NCI-H146 (cell line): ENCODE measurements at places on chromosomes 4 and X.

DNA sequence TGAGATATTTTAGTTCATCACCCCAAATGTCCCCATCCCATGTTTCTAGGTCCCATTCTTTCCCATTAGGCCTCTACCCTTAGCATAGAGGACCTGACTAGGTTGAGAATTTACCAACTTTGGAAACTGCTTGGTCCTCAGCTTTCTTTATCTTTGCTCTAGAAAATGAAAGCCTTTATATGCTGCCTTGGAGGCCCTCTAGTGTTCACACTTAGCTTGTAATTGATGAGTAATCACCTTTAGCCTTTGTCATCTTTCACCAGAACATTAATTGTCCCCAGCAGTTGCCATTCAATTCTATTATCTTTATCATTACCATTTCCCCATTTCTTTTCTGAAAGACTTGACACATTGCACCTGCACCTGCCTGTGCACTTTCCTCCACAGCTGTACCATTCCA is 589.2 kb upstream of the NR3C2 start:
- DNase-seq, result no peak

- no peak for DNase-seq
Measured at GRCh38 chrX:124239911-124240310, 92.5 kb upstream of the TEX13D start.

DNA sequence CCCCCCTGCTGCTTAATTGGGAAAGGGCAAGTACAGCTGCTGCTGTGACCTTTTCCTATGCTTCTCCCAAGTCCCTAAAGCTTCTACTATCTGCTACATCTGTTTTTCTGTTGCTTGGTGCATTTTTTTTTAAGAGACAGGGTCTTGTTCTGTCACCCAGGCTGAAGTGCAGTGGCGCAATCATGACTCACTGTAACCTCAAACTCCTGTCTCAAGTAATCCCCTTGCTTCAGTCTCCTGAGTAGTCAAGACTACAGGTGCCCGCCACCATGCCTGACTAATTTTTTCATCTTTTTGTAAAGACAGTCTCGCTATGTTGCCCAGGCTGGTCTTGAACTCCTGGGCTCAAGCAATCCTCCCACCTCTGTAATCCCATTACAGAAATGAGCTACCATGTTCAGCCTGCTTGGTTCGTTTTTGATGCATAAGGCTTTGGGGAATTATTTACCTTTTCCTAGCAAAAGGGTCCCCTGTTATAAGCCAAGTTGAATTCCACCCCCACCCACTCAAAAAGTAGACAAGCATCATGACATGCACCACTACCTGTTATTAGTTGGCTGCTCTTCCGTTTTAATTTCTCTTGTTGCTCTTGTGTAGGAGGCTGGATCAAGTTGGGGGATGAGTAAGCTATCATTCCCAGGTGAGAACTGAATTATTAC is 39.6 kb downstream of the DGKK start:
- no peak for DNase-seq

- DNase-seq, result no peak
Measured at GRCh38 chr4:37535872-37536271, 150.3 kb downstream of the RELL1 start.

DNA sequence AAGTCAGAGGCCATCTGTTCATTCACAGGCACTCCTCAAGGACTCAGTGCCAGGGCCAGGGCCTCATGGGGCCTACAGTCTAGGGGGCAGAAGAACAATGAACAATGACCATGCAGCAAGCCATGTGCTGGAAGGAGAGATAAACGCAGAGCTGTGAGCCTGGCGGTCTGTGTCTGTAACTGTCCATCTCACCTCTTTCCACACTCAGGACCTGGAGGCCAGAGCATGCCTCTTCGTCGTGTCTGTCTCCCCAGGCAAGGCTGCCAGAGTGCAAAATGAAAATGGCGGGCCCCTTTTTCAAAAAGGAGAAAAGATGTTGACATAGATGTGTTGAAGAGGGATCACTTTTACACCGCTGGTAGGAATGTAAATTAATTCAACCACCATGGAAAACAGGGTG is 78.5 kb downstream of the MSX1 start:
- no peak for DNase-seq

GRCh38 chrX:39766855-39767254 is 330.9 kb downstream of the BCOR start:
- DNase-seq, result no peak

GRCh38 chr4:144223661-144224060 is 83.1 kb upstream of the GYPA start:
- DNase-seq, result no peak

- no peak for DNase-seq
Measured at GRCh38 chrX:125170459-125170858, 149.2 kb upstream of the TEX13C start.

DNA sequence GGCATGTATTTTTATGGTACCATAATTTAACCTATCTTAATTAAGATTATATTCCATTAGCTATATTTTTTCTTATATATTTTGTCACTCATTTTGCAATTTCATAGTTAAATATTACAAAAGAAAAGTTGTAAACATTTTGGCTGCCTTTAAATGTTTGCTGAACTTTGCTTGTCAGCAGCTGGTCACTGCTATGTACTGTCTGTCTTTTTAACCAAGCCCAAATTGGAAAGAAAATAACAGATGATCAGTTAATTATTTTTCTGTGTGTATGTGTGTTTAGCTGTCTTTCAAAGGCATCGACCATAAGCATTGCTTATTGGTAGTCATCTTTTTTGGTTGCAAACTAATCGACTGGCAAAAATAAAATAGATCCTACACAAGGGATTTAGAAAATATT is 54.4 kb upstream of the SMAD1 start:
- no peak for DNase-seq

- no peak for DNase-seq
Measured at GRCh38 chrX:153408871-153409351, 2.4 kb upstream of the ZFP92 start.

- DNase-seq, result no peak
Measured at GRCh38 chr4:140223056-140223810, 69.2 kb upstream of the MAML3 start.

GRCh38 chr4:17283832-17284231 is 228.1 kb downstream of the QDPR start:
- DNase-seq, result no peak

DNA sequence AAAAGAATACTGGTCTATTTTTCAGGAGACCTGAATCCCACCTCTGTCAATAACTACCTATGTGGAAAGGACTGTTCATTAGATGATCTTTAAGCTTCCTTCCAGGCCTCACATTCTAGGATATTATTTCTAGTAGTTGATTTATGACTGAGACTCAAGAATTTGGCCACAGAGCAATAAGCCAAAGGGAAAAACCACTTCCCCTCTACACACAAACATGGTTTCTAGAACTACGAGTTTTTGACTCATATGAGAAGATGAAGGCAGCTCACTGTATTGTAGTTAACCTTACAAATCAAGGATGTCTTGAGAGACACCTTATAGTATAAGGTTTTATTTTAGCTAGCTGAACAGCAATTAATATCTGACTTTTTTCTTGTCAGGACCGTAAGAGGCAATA is 36.9 kb upstream of the GDPD2 start:
- DNase-seq, result no peak

DNA sequence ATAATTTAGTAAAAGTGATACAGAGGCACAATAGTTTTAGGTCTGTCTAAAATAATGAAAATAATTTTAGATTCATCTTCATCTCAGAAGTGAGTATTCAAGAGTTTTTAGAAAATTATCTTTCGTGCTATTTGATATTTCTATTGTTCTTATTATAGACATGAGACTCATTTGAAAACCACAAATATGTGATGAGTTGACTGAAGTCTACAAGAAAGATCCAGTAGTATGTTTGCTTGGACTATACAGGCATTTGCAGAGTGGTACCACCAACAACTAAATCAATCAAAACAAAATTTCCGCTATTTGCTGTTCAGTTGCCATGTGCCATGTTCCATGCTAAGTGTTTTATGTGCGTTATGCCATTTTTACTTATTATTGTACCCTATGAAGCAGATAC is 1318.5 kb downstream of the STIM2 start:
- DNase-seq, result no peak

- DNase-seq, result no peak
Measured at GRCh38 chrX:40262157-40263013, 164.6 kb upstream of the BCOR start.

DNA sequence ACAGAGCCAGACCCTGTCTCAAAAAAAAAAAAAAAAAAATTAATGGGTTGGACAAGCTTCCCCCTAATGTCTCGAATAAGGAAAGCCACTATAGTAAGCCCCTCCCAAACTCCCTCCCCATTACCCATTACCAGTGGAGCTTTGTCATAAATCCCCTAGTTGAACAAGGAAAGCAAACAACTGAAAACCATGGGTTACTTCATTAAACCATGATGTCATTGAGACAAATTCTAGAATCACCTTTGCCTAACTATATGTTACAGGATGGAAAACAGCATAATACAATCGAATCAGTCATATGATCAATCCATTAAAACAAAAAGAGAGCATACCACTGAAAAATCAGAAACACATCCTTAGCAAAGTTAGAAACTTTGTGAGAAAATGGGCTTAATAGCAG is 8.2 kb downstream of the ARAP2 start:
- DNase-seq, result no peak

- no peak for DNase-seq
Measured at GRCh38 chr4:7390906-7391636, 43.7 kb downstream of the PSAPL1 start.

- DNase-seq, result peak; percentile 2
Measured at GRCh38 chrX:70979136-70979762, 48.4 kb upstream of the SLC7A3 start.

DNA sequence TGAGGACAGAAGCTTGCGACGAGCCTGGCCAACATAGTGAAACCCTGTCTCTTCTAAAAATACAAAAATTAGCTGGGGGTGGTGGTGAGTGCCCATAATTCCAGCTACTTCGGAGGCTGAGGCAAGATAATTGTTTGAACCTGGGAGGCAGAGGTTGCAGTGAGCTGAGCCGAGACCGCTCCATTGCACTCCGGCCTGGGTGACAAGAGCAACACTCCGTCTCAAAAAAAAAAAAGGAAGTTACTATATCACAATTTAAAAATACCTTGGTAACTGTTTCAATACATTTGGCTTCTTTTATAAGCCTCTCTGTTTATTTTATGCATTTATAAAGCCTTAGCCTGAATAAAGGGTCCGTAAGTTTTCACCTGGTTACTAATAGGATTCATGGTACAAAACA is 46.6 kb upstream of the CHRNA9 start:
- no peak for DNase-seq

GRCh38 chr4:97475621-97476020 is 667.7 kb downstream of the STPG2 start:
- no peak for DNase-seq

GRCh38 chr4:10157478-10158332 is 41.1 kb upstream of the WDR1 start:
- DNase-seq, result peak; percentile 79

- DNase-seq, result no peak
Measured at GRCh38 chr4:24476282-24476681, 108.1 kb downstream of the DHX15 start.

DNA sequence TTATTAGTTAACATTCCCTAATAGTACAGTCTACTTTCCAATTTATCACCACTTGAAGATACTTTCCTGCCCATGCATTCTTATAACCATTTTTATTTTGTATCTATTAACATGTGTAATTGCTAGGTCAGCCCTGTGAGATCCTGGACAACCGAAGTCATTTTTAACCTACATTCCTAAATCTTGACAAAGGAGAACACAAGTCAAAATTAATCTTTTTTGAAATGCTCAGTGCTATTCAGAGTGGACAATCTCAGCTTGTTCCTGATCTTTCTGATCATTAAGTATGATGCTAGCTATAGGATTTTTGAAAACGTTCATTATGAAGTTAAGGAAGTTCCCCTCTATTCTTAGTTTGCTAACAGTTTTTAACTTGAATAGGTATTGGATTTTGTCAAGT is 37.5 kb downstream of the ANXA10 start:
- DNase-seq, result no peak

- DNase-seq, result peak; percentile 54
Measured at GRCh38 chrX:49269767-49270248, at the start of gene PPP1R3F. Gene PPP1R3F, plus strand, starts transcription at chrX:49269793. Its CDS starts 77 bp downstream, at chrX:49269870.

- no peak for DNase-seq
Measured at GRCh38 chr4:74523096-74523495, 78.2 kb downstream of the AREG start.

DNA sequence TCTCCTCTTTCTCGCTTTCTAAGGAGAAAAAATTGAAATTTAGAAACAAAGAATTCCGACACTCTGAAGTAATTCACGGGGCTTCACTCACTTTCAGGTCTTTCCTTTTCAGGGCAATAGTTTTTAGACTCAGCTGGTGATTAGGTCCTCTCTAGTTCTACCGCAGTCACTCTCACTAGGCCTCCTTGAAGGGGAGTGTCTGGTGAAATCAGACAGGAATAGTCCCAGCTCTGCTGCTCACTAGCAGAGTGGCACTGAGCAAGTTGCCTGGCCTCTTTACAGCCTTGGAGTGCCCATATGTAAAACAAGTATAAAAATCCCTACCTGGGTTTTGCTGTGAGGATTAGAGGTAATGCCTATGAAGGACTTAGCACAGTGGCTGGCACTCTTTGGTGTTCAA is 64.1 kb downstream of the NEUROG2 start:
- DNase-seq, result no peak

- DNase-seq, result no peak
Measured at GRCh38 chrX:17077361-17077760, 130.9 kb downstream of the REPS2 start.

- DNase-seq, result no peak
Measured at GRCh38 chr4:118850488-118851173, 14.7 kb upstream of the SEC24D start.

DNA sequence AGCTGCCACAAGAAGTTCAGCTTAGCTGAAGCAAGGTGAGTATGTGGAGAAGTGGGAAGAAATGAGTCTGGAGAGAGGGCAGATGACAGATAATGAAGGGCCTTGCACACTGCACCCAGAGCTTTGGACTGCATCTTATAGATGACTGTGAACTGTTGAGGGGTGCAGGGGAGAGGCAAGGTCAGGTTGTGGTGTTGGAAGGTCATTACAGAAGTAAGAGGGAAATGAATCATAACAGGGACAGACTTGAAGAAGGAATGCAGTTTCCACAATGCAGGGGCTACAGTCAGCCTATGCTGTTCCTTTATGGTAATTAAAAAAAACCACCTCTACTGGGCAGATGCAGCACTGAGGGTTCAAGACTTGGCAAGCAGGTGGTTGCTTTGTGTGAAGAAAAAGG is 4.8 kb upstream of the IGFBP7 start:
- no peak for DNase-seq

DNA sequence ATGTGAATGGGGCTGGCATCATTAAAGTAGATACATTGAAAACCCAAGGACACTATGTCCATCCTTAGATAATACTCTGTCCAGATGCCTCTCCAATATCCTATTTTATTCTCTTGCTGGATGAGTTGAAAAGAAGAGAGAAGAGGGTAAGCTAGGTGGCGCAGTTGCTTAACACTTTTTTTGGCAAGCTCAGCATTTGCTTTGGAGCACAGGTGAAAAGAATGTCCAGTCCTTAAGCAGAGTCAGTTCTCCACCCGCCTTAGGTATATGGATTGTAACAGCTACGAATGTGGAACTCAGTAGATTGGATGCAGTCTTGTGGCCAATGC is 208.4 kb downstream of the NWD2 start:
- peak; percentile 47 for DNase-seq

- DNase-seq, result no peak
Measured at GRCh38 chr4:16843831-16844508, 54.5 kb downstream of the LDB2 start.
